ENCODE measurements at places on chromosomes 11 and 22.

- DNase-seq = peak; percentile 52
These were observed 10.5 kb downstream of the AASDHPPT start for GRCh38 chr11:106087815-106088435.

- no peak for DNase-seq
These were observed 8.8 kb downstream of the LAYN start for GRCh38 chr11:111549196-111549868.

- no peak for DNase-seq
These were observed 574.7 kb downstream of the TBC1D22A start for GRCh38 chr22:47337161-47337621.

GRCh38 chr22:49331878-49332277 lies 495.8 kb downstream of the BRD1 start:
- no peak for DNase-seq

GRCh38 chr22:44080936-44081861 lies 57.1 kb downstream of the PARVB start:
- peak; percentile 84 for DNase-seq

- peak; percentile 66 for DNase-seq
These were observed 428 bp downstream of the SCN3B start for GRCh38 chr11:123653827-123654565.

DNA sequence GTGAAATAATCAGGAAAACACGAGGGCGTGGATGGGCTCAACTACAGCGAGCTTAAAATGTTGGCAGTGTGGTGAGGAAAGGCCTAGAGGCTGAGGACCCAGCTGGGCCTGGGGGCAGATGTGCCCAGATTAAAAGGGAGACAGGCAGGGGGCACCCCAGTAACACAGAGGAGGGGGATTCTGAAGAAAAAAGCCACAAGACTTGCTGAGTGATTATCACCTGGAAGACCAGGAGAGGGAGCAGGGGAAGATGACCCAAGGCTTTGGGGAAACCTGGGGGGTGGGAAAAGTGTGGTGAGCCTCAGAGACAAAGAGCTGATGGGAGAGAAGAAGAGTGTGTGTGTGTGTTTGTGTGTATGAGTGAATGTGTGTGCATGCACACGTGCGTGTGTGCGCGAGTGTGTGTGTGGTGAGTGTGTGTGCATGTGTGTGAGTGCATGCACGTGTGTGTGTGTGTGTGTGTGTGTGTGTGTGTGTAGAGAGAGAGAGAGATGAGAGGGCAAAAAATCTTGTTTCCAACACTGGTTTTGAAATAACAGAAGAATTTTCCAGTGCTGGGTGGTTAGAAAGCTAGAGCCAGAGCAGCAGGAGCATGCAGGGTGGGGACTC lies 500.5 kb downstream of the BUD13 start:
- DNase-seq = no peak

DNA sequence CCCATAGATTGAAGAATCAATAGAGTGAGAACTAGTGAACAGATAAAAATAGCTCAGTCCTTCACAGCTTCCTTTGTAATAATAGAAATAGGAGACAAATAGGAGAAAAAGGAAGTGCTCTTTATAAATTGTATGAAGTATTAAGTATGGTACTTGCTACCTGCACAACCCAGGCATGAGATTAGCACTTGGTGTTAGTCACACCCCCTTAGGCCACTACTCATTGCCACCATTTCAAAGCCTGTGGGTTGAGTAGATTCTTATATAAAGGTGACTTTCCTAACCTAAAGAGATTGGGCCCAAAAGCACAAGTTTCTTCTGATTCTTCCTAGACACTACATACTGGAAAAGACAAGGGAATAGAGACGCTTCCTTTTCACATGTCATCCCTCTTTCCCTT lies 37.7 kb upstream of the ADORA2A start:
- no peak for DNase-seq

- DNase-seq = no peak
These were observed 2.5 kb upstream of the SUSD2 start for GRCh38 chr22:24178502-24179440.

GRCh38 chr22:35846804-35847203 lies 129.1 kb downstream of the APOL5 start:
- no peak for DNase-seq

DNA sequence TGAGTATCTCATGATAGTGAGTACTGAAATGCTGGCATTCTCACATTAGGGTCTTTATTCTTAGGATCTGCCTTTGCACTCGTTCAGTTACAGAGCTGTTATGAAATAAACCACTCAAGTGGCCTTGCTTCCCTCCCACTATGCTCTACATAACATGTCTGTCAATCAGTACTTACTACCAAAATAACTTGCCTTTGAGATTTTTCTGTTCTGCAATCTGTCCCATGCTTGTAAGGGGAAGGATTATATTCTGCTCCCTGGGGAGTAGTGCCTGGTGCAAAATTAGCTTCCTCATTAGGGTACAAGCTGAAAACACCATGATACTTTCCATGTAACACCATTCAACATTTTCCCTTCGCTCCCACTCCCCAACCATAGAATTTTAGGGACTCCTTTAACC lies 1.9 kb upstream of the GRAP2 start:
- DNase-seq = no peak

Data from activated naive CD4-positive, alpha-beta T cell treated with anti-CD3 and anti-CD28 coated beads, Interleukin-2, amount 10 ng/mL, durations not matched to agents 7 days and 5 days (primary cell).